ENCODE measurements at places on chromosomes 1 and 21.

DNA sequence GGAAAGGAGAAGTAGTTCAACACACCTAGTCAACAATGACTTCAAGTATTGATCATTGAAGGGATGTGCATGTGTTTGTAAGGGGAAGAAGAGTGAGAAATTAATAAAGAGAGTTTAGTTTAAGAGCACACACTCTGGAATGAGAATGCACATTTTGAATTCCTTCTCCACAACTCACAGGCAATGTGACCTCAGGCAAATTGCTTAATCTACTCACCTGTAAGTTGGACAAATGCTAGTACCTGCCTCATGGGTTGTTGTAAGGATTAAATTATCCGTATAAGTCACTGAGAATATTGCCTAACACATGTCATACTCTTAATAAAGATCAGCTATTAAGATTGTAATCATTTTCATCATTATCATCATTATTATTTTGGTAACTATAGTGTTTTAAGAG, 204.0 kb upstream of the NFIA start:
- DNase-seq = no peak

GRCh38 chr1:197844651-197845050, 57.8 kb upstream of the C1orf53 start:
- no peak for DNase-seq

GRCh38 chr1:116420417-116421200, 47.6 kb downstream of the ATP1A1 start:
- DNase-seq = no peak

DNA sequence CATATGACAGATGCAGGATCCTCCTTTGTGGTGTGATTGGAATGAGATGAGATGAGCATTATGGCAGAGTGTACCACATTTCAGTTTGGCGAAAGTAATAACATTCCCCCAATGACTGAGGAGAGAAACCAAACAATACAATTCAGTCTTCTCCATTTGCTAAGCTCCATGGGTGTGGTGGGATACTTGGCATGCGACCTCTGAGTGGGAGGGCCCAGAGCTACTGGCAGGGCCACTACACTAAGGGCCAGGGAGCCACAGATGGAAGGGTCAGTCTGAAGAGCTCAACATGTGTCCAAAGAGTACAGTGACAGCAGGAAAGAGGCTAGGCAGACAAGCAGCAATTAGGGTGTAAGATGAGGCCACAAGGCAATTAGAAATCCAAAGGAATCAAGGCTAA, 23.8 kb upstream of the PAXBP1 start:
- no peak for DNase-seq

- no peak for DNase-seq
These were observed 102.0 kb downstream of the CRYAA start for GRCh38 chr21:43270800-43271301.

DNA sequence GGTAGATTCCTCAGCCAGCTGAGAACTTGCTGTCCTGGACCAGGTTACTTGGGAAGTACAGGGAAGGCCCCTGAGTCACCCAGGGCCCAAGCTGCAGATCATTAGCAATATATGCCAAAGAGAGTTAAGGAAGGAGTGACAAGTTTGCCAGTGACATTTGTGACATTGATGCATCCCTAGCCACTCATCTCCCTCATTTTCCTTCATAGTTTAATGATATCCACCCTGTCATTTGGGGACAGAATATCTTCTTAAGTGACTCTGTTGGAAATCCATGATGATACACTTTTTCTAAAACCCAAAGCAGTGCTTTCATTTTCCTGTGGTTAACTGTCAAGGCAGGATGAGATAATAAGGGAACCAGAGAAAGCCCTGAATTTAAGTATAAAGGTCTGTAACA, 3.2 kb downstream of the TNN start:
- DNase-seq = no peak

- DNase-seq = no peak
These were observed 290.9 kb downstream of the HLX start for GRCh38 chr1:221170171-221170570.

DNA sequence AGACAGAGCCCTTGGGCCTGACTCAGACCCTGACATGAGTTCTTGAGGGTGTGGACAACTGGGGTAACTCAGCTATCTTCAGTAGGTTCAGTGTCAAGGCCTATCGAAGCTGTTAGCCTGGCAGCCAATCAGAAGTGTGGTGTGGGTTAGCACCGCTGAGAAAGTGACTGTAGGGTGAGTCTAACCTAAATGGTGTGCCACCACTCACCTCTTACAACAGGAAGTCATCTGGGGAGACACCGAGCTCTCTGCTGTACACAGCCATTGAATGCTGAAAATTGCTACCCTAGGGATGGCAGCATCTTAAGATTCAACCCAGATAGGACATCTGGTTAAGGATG, 44.6 kb downstream of the RASSF5 start:
- DNase-seq = no peak

DNA sequence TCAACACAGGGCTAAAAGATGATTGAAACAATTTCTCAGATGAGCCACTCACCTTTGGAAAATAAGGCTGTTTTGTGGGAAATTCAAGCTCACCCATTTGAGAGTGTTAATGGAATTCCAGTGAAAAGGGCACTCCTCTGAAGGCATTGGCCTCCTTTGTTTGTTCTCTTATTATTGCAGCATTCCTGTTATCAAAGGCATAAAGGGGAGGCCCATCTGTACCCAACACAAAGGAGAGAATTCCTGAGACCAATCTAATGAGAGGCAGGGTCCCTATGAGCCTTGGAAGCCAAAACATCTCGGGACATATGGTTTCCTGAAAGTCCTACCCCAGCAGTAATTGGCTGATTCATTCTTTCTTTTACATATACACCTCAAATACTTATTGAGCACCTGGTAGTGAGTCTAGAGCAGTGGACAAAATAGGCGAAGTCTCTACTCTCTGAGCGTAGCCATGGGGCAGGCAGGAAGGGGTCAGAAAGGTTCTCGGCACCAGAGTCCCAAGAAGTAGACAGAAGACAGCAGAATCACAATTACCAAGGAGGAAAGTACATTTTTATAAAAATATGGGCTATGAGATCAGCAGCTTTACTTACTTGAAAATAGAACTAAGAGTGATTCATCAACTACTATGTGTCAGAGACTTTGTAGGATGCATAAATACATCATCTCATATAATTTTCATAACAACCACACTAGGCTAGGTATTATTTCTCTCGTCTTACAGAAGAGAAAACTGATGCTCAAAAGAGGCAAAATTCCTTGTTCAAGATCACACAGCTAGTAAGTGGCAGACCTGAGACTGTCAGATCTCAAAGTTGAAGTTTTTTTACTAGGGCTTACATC, 218.7 kb downstream of the DAB1 start:
- DNase-seq = no peak

DNA sequence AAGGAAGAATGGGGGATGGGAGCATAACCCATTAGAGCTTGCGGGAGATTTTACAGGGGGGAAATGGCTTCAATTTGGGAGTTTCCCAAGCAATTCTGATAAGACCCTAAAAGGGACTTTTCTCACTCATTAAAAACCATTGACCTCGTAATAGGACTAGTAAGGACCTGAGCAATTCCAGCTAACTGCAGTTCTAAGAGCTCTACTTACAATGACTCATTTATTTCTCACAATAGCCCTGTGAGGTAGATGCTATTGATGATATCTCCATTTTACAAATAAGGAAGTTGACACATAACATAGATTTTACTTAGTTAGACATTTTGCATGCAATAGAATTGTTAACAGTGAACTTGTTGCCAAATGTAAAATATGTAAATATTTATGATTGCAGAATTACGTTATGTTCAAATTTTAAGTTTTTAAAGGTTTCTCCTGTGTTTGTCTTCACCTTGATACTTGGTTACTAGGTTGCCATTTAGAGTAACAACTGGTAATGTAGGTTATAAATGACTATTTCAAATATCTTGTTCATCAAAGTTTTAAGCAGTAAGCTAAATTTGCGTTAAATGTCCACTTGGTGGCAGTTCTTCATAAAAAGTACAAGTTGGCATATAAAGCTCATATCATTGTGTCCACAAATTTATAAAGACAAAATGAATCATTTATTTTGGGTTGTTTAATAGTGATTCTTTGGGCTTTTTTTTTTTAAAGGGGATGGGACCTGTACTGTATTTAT, 182.0 kb downstream of the PLA2G4A start:
- no peak for DNase-seq

GRCh38 chr1:93483606-93484005, 35.7 kb downstream of the FNBP1L start:
- no peak for DNase-seq

DNA sequence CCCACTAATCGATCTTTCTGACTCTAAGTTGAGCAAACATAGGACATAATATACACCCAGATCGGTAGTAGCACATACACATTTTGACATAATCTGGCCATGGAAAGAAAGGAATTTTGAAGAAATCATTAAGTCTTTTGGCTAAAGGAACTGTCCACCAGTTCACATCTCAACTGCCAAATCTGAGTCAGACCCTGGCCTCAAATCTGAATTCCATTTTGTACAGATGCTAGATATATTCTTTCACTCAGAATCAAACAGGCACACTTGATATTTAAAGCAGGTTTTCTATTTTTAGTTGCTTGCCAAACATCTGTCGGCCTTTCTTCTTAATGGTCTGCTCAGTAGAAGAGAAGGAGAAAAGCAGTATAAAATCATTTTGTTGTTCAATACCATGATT, 281.8 kb downstream of the BARHL2 start:
- DNase-seq = no peak

DNA sequence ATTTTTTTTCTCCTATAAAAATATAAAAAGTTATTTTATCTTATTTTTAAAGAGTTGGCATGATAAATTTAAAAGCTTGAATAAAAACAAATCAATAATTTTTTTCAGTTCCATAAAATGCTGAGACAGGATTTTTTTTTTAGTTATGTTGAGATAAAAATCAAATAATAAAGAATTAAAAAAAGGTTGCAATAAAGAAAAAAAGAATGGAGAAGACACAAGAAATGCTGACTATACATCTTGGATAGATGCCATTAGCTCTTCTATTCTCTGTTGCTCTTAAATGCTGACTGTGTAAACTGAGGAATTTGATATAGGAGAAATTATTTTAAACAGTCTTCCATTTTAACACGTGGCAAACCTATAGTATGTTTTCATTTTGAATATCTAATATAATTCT, 2298.5 kb downstream of the MRPL39 start:
- no peak for DNase-seq

- DNase-seq = no peak
These were observed 234.5 kb upstream of the C1orf105 start for GRCh38 chr1:172185996-172186395.

DNA sequence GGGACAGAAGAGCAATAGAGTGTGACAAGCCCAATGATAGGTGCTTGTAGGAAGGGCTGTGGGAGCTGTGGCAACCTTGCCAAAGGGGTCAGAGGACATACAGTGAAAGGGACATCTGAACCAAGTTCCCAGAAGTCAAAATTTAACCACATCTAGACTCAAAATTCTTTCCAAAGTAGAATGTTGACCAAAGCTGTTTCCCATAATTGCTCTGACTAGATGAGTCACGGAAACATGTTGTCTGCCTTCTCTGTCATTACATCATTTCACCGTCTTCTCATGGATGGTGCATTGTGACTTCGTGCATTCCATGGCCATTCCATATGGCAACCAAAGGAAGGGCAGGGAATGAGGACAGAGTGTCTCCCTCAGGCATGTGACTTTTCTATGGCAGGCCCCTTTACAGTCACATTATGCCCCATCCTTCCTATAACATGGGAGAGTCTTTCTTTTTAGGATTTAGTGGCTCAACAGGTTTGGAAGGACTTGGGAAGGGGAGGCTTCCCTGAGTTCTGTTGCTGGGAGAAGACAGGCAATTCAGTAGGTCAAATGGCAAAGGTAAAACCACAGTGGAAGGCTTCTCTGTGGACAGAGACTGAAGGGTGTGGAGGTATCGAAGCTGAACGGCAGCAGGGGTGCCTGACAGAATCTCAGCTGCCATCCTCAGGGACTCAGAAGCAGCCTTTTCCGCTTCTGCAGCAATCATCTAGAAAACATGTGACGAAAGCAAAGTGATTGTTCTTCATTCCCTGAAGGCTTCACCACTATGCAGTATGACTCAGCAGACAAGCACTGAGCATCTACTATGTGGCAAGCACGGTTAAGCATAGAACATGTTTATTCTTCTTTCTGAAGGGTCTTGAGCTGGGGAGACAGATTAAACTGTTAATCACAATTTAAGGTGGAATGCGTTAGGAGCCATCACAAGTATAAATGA, 24.7 kb downstream of the NPHS2 start:
- DNase-seq = no peak

- peak; percentile 96 for DNase-seq
These were observed 80.9 kb upstream of the LBR start for GRCh38 chr1:225508538-225509375.

GRCh38 chr1:198667807-198668206, 29.0 kb downstream of the PTPRC start:
- DNase-seq = no peak

- DNase-seq = no peak
These were observed 19.3 kb downstream of the TTC39A start for GRCh38 chr1:51310871-51311613.

- DNase-seq = peak; percentile 91
These were observed 2.4 kb downstream of the TMEM125 start for GRCh38 chr1:43272161-43272560.

GRCh38 chr1:44757420-44757819, 17.8 kb downstream of the KIF2C start:
- no peak for DNase-seq

DNA sequence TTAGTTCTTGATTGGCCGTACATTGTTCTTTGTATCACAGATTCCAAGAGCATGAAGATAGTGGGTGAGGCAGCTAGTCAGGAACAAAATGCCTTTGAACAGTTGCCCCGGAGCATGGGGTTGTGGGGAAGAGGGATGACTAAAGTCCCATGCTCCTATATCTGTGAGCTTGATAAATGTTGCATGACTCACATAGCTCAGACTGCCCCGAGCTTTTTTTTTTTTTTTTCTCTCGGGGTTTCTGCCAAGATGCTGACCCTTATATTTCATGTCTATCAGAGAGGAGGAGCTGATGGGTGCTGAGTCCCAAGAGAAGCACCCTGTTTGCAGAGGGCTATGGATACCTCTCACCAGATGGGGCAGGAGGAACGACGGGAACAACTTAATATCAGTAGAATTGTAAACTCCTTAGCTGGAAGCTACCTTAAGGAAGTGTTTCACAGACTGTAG, 40.6 kb downstream of the SRRM1 start:
- no peak for DNase-seq

DNA sequence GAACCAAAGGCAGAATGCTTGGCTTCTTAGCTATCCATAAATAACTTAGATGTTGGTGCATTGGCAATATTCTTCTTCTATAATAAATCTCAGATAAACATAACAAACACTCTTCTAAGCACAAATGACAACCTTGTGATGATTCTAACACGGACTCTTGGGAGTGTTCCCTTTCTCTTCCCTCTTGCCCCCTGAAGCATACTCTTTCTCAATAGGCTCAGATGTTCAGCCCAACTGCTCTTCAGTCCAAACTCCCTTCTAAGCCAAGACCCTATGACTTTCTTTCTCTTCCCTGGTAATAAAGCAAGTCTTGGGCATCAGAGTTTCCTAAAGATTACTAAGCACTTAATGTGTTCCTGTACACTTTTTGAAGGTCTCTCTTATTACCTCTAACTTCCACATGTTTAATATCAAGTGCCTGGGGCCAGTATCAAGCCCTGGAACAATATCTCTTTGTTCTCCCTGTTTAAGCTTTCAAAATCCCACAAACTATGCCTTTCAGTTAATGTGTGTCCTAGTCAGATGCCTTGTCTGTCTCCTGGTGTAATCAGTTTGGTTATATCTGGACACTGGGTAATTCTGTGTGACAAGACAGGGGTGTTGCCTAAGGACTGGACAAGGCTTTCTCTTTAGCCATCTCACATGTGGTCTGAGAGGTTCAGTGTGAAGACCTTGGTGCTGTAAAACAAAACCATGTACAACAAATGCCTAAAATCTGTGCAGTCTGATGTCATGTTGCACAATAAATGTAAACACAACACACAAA, 92.9 kb upstream of the IVNS1ABP start:
- DNase-seq = peak; percentile 10

- no peak for DNase-seq
These were observed 27.9 kb downstream of the GNB1 start for GRCh38 chr1:1862905-1863547.
